ENCODE measurements at places on chromosomes 5 and 9.

- DNase-seq: no peak
These were observed 354.9 kb downstream of the KIF4B start for GRCh38 chr5:155368490-155368889.

DNA sequence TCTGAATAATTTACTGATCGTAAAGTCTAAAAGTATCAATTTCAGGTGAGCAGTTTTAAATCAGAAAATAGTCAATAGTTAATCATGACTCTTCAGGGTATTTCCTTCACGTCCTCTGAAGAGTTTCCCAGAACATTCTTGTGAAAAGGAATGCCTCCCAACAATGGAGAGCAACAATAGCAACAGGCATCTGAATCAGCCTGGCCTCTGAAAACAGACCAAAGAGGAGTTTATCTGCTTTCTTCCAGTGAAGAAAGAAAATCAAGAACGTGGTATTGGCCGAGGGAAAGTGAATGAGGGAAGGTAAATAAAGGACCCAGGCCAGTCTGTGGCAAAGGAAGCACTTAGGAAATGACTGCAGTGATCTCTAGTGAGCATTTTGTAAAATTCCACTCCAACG is 26.1 kb upstream of the RASGEF1C start:
- DNase-seq: no peak

- DNase-seq: peak; percentile 2
These were observed 2.1 kb upstream of the OGN start for GRCh38 chr9:92406477-92406876.

DNA sequence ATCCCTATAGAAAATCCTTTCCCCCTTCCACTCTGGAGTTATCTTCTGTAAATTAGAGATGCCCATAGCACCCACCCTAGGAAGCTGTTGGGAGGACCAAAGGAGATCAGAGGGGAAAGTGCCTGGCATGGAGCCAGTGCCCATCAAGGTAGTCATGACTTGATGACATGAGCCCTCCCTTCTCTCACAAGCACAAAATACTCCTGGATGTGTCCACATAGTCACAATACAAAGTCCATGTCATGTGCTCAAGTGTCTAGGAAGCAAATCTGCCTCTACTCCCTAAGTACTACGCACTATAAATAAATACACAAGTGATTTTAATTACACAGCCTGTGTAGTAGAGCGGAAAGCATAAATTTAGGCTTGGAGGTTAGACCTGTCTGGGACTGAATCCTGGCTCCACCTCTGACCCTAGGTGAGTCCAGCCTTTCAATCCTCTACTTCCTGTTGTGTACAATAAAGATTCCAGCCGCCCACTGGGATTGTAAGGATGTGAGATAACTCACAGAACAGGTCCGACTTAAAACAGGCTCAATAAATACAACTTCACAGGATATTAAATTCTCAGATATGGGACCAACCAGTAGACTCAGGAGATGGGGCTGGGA is 30.6 kb downstream of the TTC39B start:
- no peak for DNase-seq

Data from stimulated activated CD8-positive, alpha-beta memory T cell treated with anti-CD3 and anti-CD28 coated beads, Interleukin-15, amount 100 ng/mL, for 4 hours (primary cell).